Activated naive CD4-positive, alpha-beta T cell treated with anti-CD3 and anti-CD28 coated beads for 36 hours (primary cell): ENCODE measurements at places on chromosomes 6 and 20.
A peak's percentile ranks its signal among the peaks of the same experiment; 100 is the strongest.

GRCh38 chr20:57769756-57770155 lies 59.9 kb upstream of the PMEPA1 start:
- H3K4me3 ChIP-seq, result no peak overlapping the region
- no peaks in the 10 kb centered on the region for H3K27me3 ChIP-seq
- no peak overlapping the region for H3K27ac ChIP-seq
- DNase-seq, result no peak
- no peaks in the 10 kb centered on the region for H3K36me3 ChIP-seq
- peaks cover 7% of the 10 kb centered on the region for H3K4me1 ChIP-seq

GRCh38 chr6:128885381-128885780 lies 2.4 kb downstream of the LAMA2 start:
- H3K4me3 ChIP-seq, result no peak overlapping the region
- H3K27me3 ChIP-seq, result peaks cover 30% of the 10 kb centered on the region
- H3K36me3 ChIP-seq, result no peaks in the 10 kb centered on the region
- DNase-seq, result no peak
- H3K27ac ChIP-seq, result no peak overlapping the region
- H3K4me1 ChIP-seq, result peaks cover 6% of the 10 kb centered on the region

- no peak overlapping the region for H3K27ac ChIP-seq
- H3K36me3 ChIP-seq, result no peaks in the 10 kb centered on the region
- no peak overlapping the region for H3K4me3 ChIP-seq
- H3K4me1 ChIP-seq, result no peaks in the 10 kb centered on the region
- H3K27me3 ChIP-seq, result no peaks in the 10 kb centered on the region
Observed at GRCh38 chr20:12467758-12468157, 541.0 kb upstream of the SPTLC3 start.

- H3K4me3 ChIP-seq, result no peak overlapping the region
- no peak overlapping the region for H3K27ac ChIP-seq
- no peak for DNase-seq
- H3K36me3 ChIP-seq, result no peaks in the 10 kb centered on the region
Observed at GRCh38 chr6:148426317-148426977, 83.8 kb downstream of the SASH1 start.

DNA sequence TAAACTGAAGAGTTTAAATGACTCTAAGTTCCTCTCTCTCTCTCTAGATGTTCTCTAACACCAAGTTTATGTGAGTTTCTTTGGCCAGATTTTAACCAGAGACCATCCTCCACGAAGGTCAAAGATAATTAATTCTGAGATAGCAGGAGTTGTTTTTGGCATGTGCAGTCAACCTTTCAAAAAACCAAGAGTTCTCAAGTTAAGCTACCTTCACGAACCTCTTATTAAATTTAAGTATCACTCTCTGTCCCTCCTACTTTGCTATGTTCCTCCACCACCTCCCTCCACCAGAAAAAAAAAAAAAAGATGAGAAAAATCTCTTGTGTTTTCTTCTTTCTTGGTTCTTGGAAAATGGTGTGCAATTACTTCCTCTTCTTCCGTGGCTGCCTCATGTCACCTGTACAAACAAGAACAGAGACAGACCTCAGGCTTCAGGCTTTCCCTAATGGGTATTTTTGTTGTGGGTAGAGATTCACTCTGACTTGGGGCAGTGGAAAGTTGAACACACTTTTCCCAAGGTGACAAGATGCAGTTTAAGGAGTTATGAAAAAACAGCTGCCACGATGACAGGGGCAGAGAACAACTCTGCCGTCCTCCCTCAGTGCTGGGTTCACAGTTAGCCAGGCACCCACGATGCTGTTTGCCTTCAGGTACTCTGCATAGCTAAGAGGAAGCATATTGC lies 64.3 kb downstream of the ADTRP start:
- peak overlapping the region; percentile 44 for H3K4me3 ChIP-seq
- peaks cover 80% of the 10 kb centered on the region for H3K4me1 ChIP-seq
- no peaks in the 10 kb centered on the region for H3K27me3 ChIP-seq
- peak overlapping the region; percentile 97 for H3K27ac ChIP-seq

DNA sequence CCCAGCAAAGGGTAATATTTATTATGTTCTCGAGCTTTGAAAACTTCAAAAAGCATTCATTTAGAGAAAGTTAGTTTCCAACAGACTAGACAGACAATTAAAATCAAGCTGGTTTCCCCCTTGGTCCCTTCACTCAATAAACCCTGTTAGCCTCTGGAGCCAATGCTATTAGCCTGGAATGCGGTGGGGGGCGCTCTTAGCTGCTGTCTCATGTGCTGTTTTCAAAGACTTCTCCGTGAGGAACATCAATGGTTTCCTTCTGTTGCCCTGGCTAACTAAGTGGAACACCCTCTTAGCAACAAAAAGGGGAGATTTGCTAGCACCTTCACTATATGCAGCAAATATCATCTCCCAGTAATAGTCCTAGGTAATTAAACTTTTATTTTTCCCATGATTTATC lies 86.4 kb downstream of the LY86 start:
- H3K27me3 ChIP-seq, result no peaks in the 10 kb centered on the region
- DNase-seq, result no peak
- H3K27ac ChIP-seq, result no peak overlapping the region
- no peaks in the 10 kb centered on the region for H3K36me3 ChIP-seq
- H3K4me3 ChIP-seq, result no peak overlapping the region

DNA sequence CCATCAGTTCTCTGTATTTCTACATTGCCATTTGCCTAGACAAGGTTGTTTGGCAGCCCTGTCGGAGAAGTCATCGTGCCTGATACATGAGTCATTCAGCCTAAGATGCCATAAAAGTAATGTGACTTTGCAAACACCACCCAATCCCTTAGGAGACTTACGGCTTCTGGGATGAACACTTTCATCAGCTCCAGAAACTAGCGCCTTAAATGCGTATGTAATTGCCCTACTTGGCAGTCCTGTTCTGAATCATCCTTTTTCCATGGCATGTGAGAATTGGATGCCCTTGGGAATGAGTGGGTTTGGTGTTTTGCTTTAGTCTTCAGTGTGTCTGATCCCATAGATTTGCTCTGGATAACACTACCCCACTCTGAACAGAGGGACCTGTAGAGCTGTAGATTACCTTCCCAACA lies 158.5 kb downstream of the SASH1 start:
- DNase-seq, result no peak
- H3K36me3 ChIP-seq, result no peaks in the 10 kb centered on the region
- no peak overlapping the region for H3K27ac ChIP-seq
- H3K4me3 ChIP-seq, result no peak overlapping the region

GRCh38 chr6:16049168-16049567 lies 79.7 kb upstream of the MYLIP start:
- DNase-seq, result no peak
- no peak overlapping the region for H3K4me3 ChIP-seq
- no peaks in the 10 kb centered on the region for H3K4me1 ChIP-seq
- no peaks in the 10 kb centered on the region for H3K27me3 ChIP-seq
